ENCODE measurements at places on chromosomes 7 and 10.

- no peak for DNase-seq
Observed at GRCh38 chr7:140673063-140673773, 473 bp downstream of the ADCK2 start.

- no peak for DNase-seq
Observed at GRCh38 chr7:69823151-69823744, 225.0 kb downstream of the AUTS2 start.

- no peak for DNase-seq
Observed at GRCh38 chr7:2612445-2613097, 19.2 kb upstream of the TTYH3 start.

- no peak for DNase-seq
Observed at GRCh38 chr10:14625765-14626525, 148.8 kb downstream of the FAM107B start.

- DNase-seq: no peak
Observed at GRCh38 chr7:155469311-155470185, 11.6 kb downstream of the EN2 start.

DNA sequence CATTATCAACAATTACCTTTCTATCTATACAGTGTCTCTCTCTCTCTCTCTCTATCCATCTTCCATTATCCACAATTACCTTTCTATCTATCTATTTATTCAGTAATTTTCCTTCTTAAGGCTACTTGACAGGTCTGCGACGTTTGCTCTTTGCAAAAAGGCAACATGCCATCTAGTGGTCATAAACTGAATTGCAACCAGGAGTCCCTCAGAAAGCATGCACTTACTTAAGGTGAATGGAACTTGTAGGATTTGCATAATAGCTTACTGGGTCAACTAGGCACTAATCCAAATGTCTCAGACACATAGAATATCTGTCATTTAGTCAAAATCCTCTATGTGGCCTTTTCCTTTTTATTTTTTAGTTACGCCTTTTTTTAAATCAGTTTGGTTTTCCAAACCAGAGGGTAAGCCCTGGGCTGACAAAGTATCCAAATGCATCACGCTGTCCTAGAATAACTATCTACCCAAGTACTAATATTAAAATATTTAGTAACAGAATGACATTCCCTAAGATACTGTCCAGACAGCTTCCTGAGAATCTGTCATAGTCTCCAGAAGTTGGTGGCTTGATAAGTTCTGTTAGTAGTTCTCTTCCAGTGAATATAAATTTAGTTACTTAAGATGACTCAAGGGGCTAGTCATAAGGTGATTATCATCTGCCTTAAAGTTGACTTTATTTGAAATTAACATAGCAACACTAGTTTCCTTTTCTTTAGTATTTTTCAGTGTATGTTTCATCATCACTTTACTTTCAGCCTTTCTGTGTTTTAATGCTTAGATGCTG is 208.3 kb downstream of the PPP1R3A start:
- peak; percentile 90 for DNase-seq

- no peak for DNase-seq
Observed at GRCh38 chr10:69633673-69634635, 3.9 kb downstream of the FAM241B start.

GRCh38 chr7:50620433-50620832 is 55.2 kb upstream of the DDC start:
- DNase-seq: no peak

GRCh38 chr10:117547016-117547715 is 4.6 kb downstream of the EMX2 start:
- no peak for DNase-seq

DNA sequence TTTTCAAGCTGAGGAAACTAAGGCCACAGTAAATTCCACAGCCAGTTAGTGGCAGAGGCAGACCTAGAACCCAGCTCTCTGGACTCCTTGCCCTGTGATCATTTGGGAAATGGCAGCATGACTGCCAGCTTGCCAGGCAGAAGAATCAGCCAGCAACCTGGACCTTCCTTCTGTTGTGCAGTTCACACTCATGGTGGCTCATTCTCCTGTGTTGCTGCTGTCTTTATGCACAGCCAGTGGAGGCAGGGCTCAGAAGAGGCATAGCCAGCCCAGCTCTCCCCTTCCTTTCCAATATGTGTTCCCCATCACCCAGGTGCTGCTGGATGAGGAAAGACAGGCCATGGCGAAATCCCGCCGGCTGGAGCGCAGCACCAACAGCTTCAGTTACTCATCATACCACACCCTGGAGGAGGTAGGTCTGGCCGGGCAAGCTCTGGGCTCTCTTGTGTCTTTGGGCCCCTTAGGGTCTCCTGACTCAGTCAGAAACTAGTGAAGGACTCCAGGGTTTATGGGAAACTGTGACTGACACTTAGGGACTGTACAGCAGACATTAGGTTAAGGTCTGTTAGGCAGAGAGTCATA is 14.8 kb downstream of the CPA5 start:
- DNase-seq: no peak

- DNase-seq: peak; percentile 41
Observed at GRCh38 chr10:113854761-113855588, 514 bp downstream of the NHLRC2 start.

- DNase-seq: no peak
Observed at GRCh38 chr7:148173369-148173768, 417.2 kb upstream of the C7orf33 start.

- no peak for DNase-seq
Observed at GRCh38 chr10:1148855-1149605, 92.8 kb downstream of the WDR37 start.

- peak; percentile 97 for DNase-seq
Observed at GRCh38 chr10:132065491-132066105, at the start of gene JAKMIP3. TSS of gene JAKMIP3 (plus strand) at chr10:132065946. CDS start at chr10:132104809, 38,863 bp downstream.

DNA sequence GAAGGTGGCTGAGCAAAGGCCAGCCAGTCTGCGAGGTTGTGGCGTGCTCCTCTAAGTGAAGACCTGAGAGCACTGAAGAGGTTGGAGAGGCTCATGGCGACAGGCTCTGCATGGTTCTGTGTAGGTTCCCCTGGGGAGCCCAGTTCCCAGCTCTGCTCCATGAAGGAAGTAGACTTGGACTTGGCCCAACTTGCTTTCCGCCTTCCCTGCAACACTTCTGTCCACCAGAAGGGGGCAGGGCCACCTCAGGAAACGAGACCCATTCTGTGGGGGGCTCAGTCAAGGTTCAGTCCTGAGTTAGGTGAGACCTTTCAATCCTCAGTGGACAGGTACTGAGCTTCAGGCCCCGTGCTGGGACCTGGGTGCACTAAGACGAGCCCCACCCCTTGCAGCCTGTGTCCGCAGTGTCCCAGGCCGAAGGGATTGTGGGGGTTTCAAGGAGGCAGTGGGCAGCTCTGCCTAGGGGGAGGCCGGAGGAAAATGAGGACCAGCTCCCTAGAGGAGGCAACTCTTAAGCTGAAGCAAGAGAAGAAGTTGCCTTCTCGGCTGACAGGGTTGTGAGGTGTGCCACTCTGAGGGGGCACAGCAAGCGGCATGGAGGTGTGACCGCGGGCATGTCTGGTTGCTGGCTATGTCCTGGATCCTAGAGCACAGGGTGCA is 15.0 kb upstream of the PCBD1 start:
- peak; percentile 32 for DNase-seq

- DNase-seq: no peak
Observed at GRCh38 chr10:117631276-117632145, 89.0 kb downstream of the EMX2 start.

DNA sequence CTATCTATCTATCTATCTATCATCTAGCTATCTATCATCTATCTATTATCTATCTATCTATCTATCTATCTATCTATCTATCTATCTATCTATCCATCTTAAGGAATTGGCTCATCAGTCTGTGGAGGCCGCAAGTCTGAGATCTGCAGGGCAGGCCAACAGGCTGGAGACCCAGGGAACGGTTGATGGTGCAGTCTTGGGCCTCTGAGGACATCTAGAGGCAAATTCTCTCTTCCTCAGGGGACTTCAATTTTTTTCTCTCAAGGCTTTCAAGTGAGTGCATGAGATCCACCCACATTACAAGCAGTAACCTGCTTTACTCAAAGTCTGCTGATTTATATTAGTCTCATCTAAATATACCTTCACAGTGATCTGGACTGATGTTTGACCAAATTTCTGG is 197.0 kb downstream of the GLRX3 start:
- no peak for DNase-seq

- no peak for DNase-seq
Observed at GRCh38 chr10:29144126-29144525, 144.7 kb upstream of the LYZL1 start.

DNA sequence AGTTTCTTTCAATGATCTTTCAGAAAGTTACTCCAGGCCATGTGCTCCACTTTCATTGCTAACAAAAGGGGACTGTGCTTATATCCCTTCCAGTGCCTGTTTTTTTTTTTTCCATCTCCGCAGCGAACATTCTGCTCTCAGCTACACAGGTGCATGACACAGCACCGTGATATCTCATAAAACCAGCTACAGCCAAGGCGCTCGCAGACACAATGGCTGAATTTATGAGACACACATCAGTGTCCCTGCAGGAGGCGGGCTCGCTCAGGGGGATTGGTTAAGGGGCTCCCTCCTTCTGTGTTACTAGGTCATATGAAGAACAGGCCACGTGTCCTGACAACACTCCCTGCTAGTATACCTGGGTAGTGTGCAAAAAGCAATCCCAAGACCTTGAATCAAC is 245.5 kb downstream of the SKAP2 start:
- DNase-seq: no peak

GRCh38 chr7:158518980-158519632 is 68.5 kb downstream of the PTPRN2 start:
- DNase-seq: no peak

DNA sequence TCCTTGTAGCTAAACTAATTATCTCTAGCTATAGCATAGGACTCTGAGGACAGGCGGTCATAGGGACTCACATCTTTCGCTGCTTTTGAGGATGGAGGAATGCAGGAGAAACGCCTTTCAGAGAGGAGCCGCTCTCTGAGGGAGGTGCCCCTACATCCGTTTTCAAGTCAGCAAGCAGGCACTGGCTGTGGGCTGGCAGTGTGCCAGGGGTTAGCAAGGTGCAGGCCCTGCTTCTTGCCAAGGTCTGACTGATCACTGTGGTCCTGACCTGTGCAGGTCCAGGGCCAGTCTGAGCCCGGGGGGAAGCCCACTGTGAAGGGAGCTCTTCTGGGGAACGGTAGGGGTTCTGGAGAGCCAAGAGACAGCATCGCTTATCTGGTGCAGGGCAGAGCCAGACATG is 89.4 kb downstream of the SH3PXD2A start:
- no peak for DNase-seq

- DNase-seq: no peak
Observed at GRCh38 chr7:5635461-5636445, 145.7 kb downstream of the RNF216 start.

- no peak for DNase-seq
Observed at GRCh38 chr7:19772306-19772705, 1.1 kb downstream of the TMEM196 start.

GRCh38 chr7:121178869-121179497 is 149.8 kb upstream of the WNT16 start:
- DNase-seq: no peak

All from iris pigment epithelial cell (primary cell).